Pancreas (tissue), 10 donors: ENCODE measurements at places on chromosomes 6 and 20. TPM values are rescaled to one million over a fixed set of nuclear protein-coding genes. Genes with fewer than 3 reads are reported as not detected.

The DEFB132 gene
- total RNA-seq = not detected

The RPN2 gene
- total RNA-seq = 117 TPM

The TPMT gene
- total RNA-seq = 7.3 TPM

The ELOVL5 gene
- total RNA-seq = 21.2 TPM
